GM06990 (cell line): ENCODE measurements at places on chromosomes 13 and 19.

GRCh38 chr13:105984646-105985045 is 550.8 kb downstream of the EFNB2 start:
- DNase-seq, result no peak

GRCh38 chr13:75938811-75939560 is 302.9 kb downstream of the LMO7 start:
- DNase-seq, result no peak

- DNase-seq, result peak; percentile 33
Measured at GRCh38 chr13:21060338-21061028, 903 bp downstream of the LATS2 start.

- no peak for DNase-seq
Measured at GRCh38 chr13:113557013-113557412, 27.5 kb upstream of the TFDP1 start.

DNA sequence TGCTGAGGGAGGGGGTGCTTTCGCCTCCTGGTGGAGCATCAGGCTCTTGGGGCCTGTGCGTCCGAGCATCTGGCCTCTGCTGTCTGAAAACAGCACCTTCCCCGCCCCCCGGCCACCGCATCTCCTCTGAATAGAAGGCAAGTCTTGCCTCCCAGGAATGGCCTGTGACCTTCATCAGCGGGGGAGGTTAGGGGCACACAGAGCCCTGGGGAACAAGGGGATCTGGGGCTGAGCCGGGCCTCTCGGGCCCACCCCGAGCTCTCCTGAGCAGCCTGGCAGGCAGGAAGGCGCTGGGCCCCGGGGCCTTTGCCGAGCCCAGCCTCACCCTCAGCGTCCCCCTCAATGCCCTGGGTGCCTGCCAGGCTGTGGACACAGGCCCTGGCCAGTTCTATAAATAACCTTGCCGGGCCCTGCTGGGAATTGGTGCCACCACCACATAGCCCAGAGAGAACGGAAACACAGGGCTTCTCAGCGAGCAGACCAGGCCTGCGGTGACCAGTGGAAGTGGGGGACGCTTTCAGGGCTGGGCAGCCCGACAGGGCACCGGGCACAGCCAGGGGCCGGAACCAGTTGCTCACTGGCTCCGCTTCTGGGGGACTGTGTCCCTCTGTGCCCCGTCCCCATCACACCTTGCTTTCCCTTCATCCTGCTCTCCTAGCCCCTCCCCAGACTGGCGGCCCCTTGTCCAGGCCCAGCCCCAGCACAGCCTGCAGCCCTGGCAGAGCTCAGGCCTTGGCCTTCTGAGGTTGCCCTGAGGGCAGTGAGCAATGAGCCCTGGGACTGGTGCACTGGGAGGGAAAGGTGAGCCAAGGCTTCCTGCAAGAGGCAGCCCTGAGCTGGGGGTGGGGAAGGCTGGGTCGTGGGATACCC is 9.5 kb downstream of the STK11 start:
- peak; percentile 6 for DNase-seq

DNA sequence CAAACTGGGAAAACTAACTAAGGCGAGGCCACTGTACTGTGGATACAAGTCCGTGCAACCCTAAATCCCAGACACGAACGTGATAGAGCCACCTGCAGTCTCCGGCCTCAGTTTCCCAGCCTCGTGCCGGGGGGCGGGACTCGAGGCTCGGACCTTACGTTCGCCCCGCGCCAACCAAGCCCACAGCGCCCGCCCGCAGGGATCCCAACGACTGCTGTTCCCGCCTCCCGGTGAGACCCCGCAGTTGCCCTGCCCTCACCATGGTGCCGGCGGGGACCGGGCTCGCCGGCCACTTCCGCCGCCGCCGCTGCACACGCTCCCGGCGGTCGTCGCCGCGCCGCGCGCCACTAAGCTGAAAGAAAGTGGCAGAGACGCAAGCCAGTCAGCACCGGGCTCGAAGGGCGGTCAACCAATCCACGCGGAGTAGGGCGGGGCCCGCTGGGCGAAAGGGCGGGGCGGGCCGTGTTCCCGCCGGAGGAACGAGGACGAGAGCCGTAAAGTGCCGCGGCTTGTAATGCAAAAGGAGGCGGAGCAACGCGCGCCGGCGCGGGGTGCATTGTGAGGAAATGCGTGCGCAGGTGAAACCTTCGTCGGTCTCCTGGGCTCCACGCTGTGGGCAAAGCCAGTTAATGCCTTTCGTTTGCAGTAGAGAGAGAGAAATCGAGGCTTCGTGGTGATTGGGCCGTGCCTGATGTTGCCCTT is at the start of gene LSM4:
LSM4 (minus strand) TSS at position 318 of the 702 bp plus-strand sequence; CDS start at position 262, 56 bp downstream.
- peak; percentile 100 for DNase-seq

GRCh38 chr19:51469162-51469561 is 9.2 kb upstream of the CEACAM18 start:
- DNase-seq, result no peak

DNA sequence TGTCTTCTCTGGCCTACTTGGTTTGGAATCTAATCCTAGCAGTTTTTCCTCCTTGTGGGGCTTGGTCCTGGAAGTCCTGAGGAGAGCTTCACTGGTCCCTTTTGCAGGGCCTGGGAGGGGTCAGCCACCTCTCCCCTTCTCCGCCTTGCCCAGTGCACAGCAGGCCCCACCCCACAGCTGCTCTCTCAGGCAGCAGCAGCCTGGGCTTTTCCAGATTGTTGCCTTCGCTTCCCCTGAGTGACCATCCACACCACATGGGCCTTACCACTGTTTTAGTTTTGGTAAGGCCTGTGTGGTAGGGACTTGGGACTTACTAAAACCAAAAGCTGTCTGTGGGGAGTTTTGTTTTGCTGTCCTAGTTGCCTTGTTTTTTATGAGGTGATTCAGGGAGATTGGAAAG is 11.5 kb downstream of the MPHOSPH8 start:
- DNase-seq, result no peak

- DNase-seq, result no peak
Measured at GRCh38 chr19:38845374-38846024, 4.3 kb downstream of the HNRNPL start.

DNA sequence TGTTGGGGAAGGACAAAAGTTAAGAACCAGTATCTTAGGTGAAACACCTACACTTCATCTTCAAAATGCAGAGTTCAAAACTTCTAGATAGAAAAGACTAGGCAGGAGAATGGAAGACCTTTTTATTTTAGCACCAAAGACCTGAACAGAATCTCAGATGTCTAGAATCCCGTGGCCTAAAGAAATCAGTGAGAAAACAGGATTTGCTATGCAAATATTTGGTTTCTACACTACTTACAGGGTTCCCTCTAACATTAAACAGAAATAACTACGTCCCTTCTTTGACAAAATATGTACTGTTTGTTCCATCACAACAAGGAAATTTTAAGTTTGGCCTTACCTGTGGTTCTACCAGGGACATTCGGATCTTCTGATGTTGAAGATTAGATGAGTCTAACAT is 21.5 kb downstream of the DIS3 start:
- DNase-seq, result no peak

DNA sequence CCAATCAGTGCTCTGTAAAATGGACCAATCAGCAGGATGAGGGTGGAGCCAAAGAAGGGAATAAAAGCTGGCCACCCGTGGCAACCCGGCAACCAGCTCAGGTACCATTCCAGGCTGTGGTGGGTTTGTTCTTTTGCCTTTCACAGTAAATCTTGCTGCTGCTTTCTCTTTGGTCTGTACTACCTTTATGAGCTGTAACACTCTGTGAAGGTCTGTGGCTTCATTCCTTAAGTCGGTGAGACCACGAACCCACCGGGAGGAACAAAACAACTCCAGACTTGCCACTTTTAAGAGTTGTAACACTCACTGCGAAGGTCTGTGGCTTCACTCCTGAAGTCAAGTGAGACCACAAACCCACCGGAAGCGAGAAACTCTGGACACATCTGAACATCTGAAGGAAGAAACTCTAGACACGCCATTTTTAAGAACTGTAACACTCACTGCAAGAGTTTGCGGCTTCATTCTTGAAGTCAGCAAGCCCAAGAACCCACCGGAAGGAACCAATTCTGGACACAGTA is 16.5 kb upstream of the SPACA6 start:
- no peak for DNase-seq

GRCh38 chr19:38763795-38764220 is 9.5 kb downstream of the LGALS7 start:
- no peak for DNase-seq

GRCh38 chr19:34707661-34708060 is 26.4 kb upstream of the ZNF181 start:
- no peak for DNase-seq

DNA sequence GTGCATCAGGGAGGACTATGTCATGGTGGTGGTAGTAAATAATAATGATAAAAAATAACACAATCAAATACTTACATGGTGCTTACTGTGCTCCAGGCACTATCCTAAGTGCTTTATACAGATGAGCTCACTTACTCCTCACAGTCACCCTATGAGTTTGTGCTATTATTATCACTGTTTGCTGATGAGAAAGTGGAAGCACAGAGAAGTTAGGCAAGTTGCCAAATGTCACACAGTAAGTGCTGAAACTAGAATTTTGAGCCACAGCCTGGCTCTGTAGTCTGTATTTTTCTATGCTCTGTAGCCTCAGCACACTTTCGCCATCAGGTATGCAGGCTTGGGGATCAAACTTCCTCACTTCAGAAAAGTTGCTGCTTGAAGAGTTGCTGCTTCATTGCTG is 46.6 kb downstream of the HTR2A start:
- no peak for DNase-seq

DNA sequence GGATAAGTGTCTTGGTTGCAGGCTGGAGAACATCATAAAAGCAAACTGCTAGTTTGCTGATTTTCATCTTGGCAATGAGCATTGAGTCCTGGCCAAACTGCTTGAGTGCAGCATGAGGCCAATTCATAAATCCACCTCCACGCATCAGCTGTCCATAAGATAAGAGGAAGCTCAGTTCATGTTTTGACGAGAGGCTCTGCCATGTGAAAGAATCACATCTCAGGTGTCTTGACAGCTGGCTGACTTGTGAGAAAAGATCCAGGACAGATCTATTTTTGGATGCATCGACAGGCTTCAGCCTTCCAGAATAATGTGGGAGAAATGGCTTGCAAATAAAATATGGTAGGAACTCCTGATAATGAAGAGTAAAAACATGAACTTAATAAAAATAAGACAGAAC is 5.4 kb upstream of the ZNF682 start:
- DNase-seq, result no peak

DNA sequence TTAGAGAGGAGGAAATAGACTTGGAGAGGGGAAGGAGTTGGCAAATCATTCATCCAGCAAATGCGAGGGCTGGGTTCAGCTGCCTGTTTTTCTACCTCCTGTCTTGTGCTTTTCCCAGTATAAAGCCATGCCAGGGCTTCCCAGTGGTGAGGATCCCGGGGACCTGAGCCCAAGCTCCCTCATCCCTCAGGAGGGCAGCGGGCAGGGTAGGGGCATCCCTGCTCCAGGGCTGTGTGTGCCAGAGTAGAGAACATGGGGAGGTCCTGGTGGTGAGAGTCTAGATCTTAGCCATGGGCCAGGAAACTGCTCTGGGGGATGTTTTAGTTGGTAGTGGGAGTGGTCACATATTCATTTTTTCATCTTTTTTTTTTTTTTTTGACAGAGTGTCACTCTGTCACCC is 43.6 kb downstream of the GPR12 start:
- no peak for DNase-seq

GRCh38 chr19:18330868-18331267 is 8.0 kb upstream of the LSM4 start:
- DNase-seq, result no peak

- DNase-seq, result no peak
Measured at GRCh38 chr19:33404506-33405253, 31.2 kb downstream of the CEBPG start.

- DNase-seq, result no peak
Measured at GRCh38 chr13:111897178-111897845, 169.6 kb upstream of the SOX1 start.

DNA sequence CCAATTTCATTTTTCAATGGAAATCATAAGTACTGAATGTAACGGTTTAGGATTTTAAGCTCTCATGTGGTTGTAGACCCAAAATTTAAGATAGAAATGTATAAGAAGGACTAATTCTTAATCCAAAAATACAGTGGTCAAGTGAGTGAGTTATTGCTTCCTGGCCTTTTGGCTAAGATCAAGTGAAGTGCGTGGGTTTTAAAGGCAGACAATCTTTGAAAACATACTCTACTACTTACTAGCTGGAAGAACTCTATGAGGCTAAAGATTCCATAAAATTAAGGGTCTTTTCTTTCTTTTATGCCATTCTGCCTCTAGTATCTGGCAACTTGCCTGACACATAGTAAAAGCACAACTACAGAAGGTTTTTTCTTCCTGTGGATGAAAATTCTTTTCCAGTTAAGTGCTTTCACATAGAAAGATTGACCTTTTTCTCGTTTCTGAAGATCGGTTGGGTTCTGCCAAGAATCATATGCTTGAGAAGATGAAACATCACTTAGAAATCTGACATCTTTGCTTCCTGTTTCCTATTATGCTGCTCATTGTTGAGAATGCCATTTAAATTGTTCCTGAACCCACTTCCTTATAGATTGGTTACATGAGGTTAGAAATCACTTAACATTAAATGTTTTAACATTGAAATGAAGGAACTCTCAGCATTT is 26.4 kb upstream of the SCEL start:
- DNase-seq, result no peak
